ENCODE measurements at places on chromosomes 16 and 17. TPM values are rescaled to one million over a fixed set of nuclear protein-coding genes. Genes with fewer than 3 reads are reported as not detected.

The GPR142 gene
- 0.48 TPM for polyA plus RNA-seq

The WNT9B gene
- polyA plus RNA-seq = not detected

The C1QL1 gene
- polyA plus RNA-seq = 2.1 TPM

The USP43 gene
- polyA plus RNA-seq = 0.65 TPM

The HEATR3 gene
- 13.8 TPM for polyA plus RNA-seq

The AIPL1 gene
- polyA plus RNA-seq = not detected

The TMEM235 gene
- not detected for polyA plus RNA-seq

The AMZ2 gene
- polyA plus RNA-seq = 77.4 TPM

The CNTNAP1 gene
- 12.9 TPM for polyA plus RNA-seq

The TPSG1 gene
- polyA plus RNA-seq = 1.4 TPM

The MYL11 gene
- polyA plus RNA-seq = 7,963 TPM

GRCh38 chr17:77726549-77727006, 231.9 kb upstream of the TNRC6C start:
- DNase-seq = no peak

DNA sequence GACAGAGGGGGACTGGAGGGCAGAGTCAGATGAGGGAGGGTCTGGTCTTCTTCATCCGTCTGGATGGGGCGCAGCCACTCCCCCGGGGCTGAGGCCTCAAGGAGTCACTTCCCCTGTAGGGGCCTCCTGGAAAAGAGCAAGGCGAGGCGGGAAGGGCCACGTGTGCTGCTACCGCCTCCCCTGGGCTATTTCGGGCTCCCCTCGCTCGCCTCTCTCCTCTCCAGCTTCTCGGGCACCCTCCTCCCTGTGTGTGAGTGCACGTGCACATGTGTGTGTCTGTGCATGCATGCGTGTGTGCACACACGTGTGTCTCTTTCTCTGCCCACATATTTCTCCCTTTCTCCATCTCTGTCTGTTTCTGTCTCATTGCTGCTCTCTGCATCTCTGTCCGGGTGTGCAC, 10.1 kb downstream of the GSG1L start:
- DNase-seq = no peak

DNA sequence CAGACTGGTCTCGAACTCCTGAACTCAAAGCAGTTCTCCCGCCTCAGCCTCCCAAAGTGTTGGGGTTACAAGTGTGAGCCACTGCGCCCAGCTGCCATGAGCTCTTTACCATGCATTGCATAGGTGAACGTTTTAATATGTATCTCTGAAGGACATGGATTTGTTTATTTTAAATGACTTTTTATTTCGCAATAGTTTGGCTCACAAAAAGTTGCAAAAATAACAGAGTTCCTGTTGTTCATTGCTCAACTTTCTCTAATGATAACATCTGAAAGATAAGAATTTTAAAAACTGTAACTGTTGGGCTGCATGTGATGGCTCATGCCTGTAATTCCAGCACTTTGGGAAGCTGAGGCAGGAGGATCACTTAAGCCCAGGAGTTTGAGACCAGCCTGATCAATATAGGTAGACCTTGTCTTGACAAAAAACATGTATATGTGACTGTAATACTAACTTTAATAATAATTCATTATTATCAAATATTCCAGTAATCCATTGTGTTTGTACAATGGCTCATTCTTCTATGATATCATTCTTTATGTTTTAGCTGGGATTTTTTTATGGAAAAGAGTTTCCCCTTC, 80.1 kb downstream of the ABCC1 start:
- no peak for DNase-seq

GRCh38 chr16:5069854-5070253, 1.8 kb upstream of the ALG1 start:
- DNase-seq = no peak

DNA sequence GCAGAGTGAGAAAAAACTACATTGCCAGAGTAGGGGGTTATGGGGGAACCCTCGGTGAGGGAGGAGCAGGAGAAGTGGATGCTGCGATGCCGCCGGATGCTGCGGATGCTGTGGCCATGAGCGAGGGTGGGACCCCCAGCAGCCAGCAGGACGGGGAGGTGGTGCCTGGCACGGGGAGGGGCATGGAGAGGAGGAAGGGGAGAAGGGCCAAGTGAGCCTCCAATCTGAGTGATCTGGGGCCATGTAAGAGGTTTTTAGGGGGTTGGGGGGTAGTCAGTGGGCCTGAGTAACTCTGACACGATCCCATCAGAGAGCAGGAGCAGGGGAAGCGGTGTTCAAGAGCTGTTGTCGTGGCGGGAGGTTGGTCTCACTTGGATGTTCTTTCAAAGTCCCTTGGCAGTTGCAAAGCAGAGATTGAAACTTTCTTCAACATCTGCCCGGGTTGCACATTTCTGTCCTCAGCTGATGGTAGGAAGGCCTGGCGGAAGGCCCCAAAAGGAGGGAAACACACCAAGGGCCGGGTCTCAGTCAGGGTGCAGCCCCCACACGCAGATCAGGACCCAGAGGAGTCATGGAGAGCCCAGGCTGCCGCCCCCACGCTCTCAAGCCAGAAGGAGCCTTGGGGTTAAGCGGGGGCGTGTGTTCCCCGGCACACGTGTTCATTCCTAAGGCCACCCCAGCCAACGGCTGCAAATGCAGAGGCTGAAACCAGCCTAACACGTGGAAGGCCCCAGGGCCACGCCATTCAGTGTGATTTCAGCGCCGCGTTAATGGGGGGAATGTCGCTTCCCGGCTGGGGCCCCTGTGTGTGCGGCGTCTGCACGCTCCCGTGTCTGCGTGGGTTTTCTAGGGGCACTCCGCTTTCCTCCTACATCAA, 81.7 kb downstream of the ZDHHC7 start:
- DNase-seq = no peak

DNA sequence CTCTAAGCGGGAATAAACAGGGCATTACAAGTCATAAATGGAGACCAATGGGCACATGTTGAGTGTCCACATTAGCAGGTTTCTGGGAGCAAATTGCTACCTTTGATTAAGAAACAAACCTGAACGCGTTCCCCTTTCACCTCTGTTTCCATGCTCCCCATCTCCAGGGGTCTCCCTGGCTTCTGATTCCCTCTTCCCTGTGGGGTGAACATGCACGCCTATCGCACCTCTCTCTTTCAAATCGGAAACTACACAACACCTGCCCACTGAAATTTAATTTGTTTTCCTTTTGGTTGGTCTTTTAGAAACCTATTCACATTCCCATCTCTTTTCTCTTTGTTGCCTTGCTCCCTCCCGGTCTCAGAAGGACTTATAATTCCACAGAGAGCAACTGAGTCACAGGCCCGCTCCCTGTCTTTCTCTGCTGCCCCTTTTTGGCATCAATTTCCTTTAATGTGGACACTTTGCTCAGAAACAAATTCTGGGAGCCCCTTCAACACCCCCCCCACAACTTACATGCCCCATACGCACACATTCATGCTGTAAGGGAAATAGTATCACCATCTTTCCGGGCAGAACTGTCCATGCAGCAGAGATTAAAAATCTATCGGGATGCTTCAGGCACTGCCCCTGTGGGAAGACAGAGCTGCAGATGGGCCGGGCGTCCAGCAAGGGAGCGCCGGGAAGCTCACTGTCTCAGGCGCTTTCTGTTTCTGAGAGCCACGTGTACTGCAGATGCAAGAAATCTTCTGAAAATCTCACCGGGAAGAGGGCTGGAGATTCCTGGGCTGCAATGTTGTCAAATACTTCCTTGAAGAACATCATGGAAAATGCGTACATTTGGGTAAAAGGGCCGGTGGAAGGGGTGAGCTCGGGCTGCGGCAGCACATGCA, 7.2 kb upstream of the FOXF1 start:
- DNase-seq = no peak

DNA sequence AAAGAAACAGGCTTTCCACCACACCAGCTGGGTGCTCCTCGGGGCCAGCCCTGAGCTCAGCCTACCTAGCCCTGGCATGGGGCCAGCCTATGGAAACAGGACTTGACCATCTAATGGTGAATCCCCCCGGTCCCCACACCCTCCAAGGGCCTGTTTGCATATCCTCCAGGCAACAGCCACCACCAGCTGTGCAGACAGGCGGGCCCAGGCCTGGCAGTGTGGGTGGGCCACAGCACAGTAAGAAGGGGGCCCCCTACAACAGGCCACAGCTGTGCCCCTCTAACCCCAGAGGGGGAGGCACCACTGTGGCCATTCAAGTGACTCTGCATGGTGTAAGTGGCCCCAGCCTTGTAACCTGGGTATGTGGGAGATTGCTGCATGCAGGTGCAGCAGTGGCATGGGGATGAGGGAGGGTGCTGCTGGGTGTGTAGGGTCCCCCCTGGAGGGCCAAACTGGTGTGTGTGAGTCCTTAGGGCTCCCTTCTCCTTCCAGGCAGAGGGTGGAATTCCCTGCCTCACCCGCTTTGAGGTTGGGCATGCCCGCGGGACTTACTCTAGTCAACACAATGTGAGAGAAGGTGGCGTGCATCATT, 148.2 kb downstream of the C16orf78 start:
- DNase-seq = no peak

GRCh38 chr16:88019821-88020515, 68.7 kb downstream of the BANP start:
- no peak for DNase-seq

DNA sequence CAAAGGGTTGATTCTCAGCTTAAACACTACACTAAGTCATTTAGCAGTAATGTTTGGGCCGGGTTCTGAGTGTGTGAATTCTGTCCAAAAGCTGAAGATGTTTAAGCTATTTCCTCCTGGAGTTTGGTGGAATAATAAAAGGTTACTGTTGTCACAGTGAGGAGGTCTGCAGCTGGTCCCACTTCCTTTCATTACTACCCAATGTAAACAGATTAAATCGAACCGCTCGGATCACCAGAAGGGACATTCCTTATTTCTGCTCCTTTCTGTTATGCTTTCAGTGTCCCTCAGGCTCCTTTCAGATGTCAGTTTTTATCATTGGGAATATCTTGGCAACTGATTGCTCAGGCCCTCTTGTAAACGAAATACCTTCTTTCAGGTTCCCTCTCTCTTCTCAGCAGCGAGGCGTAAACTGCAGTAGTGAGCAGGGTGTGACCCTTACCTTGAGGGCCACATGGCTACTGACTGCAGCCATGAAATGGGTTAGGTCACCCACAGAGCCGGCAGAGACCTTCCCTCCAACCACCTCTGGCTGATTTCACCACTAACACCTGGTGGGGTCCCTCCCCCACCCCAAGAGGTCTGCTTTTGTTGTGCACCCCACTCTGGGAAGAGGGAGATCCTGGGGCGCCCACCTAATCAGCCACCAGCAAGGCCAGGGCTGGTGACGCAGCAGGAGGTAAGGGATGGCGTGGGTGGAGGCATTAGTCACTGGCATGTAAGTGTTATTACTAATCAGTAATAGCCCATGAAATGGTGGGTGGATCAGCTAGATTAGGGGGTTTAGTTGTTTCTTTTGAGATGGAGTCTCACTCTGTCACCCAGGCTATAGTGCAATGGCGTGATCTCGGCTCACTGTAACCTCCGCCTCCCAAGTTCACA, 117.6 kb downstream of the VPS53 start:
- no peak for DNase-seq

- no peak for DNase-seq
Observed at GRCh38 chr16:66388350-66389139, 22.1 kb downstream of the CDH5 start.

DNA sequence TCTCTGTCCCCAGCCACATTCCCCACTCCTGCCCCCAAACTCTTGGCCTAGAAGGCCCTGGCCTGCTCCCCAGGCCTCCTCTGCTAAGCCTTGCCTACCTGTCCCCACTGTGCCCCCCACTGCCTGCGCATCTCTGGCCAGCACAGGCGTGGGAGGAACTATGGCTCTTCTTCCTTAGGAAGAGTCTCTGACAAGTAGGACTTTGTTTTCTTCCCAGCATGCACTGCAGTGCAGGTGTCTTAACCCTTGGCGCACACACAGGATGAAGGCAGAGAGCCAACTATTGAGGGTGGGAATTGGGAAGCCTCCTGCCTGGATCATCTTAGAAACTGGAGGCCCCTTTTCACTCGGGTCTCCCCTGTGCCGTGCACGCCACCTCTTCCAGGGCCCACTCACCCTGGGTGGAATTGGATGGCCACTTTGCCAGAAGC, 3.6 kb downstream of the AMDHD2 start:
- DNase-seq = no peak

DNA sequence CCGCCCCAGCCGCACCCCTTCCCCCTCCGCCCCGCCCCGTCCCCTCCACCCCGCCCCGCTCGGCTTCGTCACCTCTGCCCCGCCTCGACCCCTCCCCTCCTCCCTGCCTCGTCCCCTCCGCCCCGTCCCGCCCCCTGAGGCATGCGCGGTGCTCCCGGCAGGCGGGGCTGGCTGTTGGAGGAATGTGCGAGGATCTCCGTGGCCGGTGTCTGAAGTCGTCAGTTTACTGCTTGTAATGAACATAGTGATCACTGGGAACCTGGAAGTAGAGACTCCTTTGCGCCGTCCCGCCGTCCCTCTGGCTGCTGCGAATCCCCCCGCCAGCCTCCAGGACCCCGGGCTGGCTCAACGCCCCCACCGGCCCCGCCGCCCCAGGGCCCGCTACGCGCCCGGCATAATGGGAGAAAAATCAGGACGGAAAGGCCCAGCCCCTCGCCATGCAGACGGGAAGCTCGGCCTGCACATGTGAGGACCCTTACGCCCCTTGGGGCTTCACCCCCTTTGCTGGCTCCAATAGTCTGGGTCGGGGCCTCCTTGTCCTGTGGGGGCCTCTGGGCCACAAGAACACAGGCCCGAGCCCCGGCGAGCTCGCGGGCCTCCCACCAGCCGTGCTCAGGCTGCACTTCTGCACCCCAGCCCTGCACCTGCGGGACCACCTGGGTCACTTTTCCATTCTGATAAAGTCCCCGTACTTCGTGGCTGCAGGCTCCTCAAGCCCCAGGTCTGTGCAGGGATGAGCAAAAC, 743.1 kb downstream of the KCNJ18 start:
- DNase-seq = no peak

GRCh38 chr17:58818654-58819053, 63.0 kb downstream of the PPM1E start:
- no peak for DNase-seq

GRCh38 chr17:44623070-44623725, 33.1 kb upstream of the MEIOC start:
- DNase-seq = no peak

GRCh38 chr17:46925185-46925868, 2.4 kb downstream of the GOSR2 start:
- DNase-seq = no peak

Measured in muscle of back (tissue), 13 donors.